ENCODE measurements at places on chromosomes 7 and 10.

GRCh38 chr7:116574025-116574822, 49.4 kb downstream of the CAV1 start:
- DNase-seq = no peak

DNA sequence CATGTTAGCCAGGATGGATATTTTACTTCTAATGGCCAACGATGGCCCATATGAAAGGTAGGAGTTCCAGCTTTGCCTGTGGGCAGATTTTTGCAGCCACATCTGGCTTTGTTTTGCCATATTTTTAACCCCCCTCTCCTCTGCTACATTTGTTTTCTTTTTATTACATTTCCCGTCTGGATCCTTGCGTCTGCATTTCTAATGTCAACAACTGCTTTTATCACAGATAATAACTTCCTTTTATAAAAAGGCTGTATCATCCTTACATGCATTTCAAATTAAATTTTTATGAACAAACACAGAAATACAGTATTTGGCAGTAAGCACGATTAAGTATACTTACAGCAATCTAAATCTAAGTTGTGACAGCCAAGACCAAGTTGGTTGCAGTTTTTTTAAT, 156.0 kb downstream of the BAMBI start:
- no peak for DNase-seq

GRCh38 chr10:75475460-75476182, 44.2 kb downstream of the LRMDA start:
- no peak for DNase-seq

GRCh38 chr7:132575982-132576720, at the start of gene PLXNA4:
Gene PLXNA4, minus strand, starts transcription at chr7:132576470. Its CDS starts 67,777 bp downstream, at chr7:132508693.
- no peak for DNase-seq

DNA sequence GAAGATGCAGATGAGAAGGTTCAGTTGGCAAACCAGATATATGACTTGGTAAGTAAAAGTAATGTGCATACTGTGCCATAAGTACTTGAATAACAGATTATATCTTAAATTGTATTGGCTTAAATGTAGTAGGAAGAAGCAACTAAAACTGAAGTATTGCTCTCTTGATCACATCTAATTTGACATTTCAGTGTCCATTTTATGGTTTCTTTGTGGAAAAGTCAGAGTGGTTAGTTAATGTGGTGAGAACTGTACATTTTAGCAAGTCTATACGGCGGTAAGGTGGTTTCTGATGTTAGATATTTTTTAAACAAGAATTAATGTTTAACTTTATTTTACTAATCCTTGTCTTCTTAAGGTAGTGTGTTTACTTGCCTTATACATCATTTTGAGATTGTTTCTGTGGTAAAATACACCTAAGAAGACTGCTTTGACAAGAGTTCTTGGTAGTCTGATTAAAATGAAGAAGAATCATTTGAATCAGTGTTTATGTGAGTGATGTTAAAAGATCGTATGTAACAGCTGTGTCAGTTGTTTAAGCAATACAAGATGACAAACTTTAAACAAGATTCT, 5.1 kb downstream of the ING3 start:
- no peak for DNase-seq

- DNase-seq = no peak
These were observed 887.6 kb downstream of the NRG3 start for GRCh38 chr10:82762641-82763040.

DNA sequence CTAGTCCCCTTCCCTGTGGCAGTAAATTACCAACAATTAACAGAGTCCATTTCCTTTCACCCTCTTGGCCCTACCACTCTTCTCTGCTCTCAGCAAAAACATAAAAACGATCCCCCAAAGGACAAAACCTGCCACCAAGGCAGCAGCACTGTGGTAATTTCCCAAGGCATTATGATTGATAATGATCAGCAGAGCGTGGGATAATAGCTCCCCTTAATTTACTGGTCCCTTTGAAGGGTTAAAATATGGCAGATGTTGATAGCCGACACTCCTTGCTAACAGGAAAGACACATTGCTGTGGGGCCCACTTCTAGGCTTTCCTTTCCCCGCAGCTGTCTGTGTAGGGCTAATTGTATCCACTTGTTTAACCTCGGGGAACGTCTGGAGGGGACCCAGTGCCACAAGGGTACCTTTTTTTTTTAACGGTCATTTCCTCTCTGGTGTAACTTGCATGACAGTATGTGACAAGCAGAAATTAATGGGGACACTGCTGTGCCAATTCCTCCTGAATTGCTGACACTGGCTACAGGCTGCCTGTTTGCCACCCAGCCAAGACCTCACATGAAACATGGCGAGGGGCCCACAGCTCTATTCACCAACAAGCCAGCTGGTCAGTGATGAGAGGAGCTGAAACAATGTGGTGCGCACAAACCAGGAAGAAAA, 81.3 kb downstream of the CDK6 start:
- DNase-seq = no peak

DNA sequence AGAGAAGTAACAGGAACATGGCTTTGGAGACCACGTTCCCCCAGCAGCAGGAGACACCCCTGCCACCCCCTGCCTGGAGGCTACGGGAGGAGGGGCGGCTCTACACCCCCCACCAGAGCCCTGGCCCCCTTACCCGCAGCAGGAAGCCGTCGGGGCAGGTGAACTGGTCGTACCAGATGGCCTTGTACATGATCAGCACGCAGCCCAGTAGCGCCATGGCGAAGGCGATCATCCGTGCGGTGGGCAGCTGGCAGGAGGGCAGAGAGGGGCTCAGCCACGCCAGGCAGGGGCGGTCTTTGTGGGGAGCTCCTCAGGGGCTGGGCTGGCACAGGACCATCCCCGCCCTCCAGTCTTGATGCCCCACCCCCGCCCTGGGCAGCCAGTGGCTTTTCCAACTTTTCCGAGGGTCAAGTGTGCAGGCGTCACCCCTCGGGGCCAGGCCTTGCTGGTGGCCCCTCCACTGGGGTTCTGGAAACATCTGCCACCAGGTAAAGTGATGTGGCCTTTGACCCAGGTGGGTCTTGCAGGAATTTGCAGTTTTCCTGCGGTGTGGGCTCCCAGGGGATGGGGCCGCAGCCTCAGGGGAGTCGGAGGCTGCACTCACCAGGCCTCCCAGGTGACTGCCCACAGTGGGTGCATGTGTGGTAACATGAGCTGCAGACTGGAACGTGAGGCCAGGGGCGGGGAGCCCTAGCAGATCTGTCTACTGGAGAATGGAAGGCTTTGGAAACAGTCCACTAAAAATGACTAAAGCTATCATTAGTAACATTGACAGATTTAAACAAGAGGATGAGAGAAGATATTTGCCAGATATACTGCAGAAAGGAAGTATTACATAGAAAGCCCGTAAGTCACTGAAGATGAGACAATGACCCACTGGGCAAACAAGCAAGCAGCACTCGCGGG, 9.7 kb downstream of the CALY start:
- no peak for DNase-seq

- no peak for DNase-seq
These were observed 292.5 kb upstream of the FZD8 start for GRCh38 chr10:35934642-35934995.

GRCh38 chr7:149728491-149729375, 44.7 kb downstream of the ZNF467 start:
- no peak for DNase-seq

- DNase-seq = peak; percentile 4
These were observed 140.4 kb downstream of the PIP4K2A start for GRCh38 chr10:22573820-22574569.

DNA sequence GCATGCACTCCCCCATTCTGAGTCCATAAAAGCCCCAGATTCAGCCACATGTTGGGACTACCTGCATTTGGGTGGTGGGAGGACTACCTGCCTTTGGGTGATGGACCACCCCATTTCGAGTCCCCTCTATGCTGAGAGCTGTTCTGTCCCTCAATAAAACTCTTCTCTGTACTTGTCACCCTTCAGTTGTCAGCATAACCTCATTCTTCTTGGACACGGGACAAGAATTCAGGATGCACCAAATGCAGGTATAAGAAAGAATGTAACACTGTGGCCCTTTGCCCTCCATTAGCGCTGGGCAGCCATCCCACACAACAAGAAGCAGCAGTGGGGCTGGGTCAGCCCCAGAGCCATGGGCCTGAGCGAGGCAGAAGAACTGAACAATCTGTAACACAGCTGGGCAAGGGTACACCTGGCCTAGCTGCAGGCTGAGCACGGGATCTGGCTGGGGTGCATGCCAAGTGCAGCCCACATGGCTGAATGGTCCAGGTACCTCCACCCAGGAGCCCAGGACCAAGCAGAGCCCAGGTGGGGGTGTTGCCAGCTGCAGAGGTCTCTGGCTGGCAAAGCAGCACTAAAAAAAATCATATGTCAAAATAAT, 1344.3 kb upstream of the LRRTM3 start:
- DNase-seq = no peak

GRCh38 chr10:909831-910230, 21.7 kb downstream of the LARP4B start:
- no peak for DNase-seq

GRCh38 chr7:106384373-106384772, 99.6 kb upstream of the NAMPT start:
- DNase-seq = no peak

DNA sequence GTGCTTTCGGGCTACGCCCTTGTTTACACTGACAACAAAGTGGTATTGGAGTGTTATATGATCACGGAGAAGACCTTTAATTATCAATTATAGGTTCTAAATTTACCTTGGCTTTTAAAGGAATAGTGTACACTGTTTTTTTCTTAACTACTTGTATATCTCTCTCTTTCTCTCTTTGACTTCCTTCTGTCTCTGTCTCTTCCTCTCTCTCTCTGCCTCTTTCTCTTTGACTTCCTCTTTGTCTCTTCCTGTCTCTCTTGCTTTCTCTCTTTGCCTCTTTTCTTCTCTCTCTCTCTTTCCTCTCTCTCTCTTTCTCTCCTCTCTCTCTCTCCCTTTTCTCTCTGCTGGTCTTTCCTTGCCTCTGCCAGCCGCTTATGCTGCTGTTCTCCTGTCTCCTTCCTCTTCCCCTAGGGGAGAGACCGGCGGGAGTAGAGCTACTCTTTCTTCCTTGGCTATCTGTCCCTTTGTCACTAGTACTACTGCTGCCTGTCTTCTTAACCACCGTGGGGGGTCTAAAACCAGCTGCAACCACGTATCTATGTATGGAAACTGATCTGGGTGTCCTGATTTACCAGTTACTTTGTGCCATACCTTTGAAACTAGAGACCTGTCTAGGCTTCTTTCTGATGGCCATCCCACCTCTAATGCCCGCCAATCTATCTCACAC, 36.9 kb upstream of the GSDME start:
- DNase-seq = no peak
